ENCODE measurements at places on chromosomes 16 and 17.
A peak's percentile ranks its signal among the peaks of the same experiment; 100 is the strongest.

GRCh38 chr17:50541716-50542688 is 5.0 kb upstream of the SPATA20 start:
- DNase-seq = peak; percentile 21

GRCh38 chr17:31843070-31843745 is 15.8 kb downstream of the COPRS start:
- DNase-seq = no peak

DNA sequence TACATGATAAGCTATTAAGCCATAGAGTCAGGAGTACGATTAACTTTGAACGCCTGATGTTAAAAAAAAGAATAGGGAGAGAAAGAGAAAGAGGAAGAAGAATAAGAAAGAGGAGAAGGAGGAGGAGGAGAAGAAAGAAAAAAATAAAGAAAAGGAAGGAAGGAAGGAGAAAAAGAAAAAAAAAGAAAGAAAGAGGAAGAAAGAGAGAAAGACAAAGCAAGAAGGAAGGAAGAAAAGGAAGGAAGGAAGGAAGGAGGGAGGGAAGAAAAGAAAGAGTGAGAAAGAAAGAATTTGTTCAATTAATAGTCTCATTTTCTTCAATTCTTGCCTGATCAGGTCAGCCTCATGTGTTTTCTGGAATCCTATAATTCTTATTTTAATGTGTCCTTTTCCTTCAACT is 33.7 kb downstream of the HS3ST2 start:
- no peak for DNase-seq

DNA sequence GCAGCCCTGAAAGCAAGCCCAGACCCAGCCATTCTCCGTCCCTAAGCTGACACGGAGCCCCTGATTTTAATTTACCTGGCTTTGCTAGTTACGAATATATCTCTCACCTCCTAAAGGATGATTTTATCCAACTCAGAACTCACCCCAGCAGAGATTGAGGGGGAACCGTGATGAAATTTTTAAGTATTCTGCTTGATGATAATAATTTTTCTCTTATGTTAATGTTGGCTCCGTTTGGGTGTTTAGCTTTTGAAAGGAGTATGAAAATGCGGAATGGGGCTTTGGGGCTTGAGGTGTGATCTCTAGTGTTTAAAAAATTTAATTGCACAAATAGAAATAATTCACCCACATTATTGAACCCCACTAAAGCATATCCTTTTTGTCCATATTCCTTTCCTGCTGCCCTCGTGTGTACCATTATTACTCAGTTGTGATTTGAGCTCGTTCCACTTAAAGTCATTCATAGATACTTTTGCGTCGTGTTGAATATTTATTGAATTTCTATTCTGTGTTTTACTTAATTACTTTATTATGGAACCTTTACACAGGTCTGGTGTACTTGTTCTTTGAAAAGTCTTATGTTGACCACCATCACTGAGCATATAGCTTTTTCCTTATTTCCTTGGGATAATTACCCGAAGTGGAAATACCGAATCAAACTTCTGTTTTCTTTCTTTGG is 775 bp downstream of the PRPSAP2 start:
- no peak for DNase-seq

DNA sequence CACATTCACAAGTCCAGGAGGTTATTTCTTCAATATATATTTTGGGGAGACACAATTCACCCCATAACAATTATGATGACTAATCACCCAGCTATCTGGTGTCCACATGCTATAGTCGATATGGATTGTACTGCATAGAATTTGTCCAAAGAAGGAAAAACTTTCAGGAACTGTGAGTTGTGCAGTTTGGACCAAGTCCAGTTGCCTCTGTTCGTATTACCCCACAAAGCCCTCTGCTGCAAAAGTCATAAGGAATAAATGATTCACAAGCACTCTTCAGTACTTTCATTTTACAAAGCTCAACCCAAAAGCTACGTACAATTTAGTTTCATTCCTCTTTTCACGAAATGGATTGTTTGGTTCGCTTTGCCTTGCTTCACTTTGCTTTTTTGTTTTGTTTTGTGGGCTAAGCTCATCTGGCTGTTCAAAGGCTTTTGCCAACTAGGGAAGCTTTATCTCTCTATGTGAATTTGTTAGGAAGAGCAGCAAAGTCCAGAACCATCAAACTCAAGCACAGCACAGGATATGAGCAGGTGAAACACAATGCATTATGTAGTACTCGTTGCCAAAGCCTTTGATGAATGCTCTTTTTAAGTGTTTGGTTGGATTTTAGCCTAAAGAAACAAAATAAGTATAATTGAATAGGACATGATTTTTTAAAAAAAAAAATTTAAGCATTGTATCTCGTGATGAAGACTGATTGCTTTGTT is 98.6 kb downstream of the ZNF18 start:
- no peak for DNase-seq

GRCh38 chr17:17063546-17064122 is 21.4 kb downstream of the MPRIP start:
- DNase-seq = no peak

DNA sequence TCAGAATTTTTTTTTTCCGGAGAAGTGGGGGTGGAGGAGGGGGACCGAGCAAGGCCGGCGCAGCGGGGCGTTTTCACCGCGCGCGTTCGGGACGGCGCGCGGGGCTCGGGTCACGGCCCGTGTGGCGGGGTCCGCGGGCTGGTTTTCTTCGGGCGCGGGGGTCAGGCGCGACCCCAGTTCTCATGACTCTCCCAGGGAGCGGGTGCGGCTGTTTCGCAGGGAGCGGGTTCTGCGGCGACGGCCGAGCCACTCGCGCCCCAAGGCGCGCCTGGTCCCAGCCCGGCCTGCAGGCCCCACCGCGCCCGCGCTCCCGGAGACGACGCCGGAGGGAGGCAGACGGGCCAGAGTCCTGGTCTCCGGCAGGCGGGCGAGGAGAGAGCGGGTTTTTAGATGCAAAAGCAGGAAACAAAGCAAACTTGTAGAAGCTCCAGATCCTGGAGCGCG is 1.0 kb downstream of the BAHCC1 start:
- no peak for DNase-seq

DNA sequence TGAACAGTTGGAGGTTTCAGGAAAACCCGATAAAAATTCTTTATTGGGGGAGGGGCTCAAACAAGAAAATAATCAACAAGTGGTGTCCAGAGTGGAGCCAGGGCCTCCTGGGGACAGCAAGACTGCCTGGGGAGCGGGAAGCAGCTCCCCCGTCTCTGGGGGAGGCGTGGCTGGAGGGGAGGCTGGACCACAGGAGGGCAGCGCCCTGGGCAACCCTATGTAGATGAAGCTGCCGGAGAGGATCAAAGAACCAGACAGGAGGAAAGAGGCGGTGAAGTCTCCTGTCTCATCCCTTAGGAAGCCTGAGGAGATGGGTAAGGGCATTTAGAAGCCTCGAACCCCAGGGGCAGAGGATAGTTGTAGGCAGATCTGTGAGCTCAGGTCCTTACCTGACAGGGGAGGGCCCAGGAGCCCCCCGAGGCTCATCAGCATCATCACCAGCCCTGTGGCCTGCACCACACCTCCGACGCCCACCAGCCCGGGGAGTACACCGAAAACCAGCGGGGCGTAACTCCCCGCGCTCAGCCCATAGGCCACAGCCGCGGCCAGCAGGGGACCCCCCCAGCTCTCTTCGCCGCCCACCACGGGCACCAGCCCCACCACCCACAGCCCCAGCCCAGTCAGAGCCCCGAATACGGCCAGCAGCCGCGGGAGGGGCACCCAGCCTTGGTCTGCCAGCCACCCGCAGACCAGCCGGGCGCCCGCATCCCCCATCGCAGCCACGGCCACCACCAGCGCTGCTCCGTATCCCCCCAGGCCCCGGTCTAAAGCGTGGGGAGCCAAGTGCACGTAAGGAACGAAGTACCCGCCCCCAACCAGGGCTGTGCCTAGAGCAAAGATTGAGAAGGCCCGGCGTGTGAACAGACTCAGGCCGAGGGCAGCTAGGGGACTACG is 2.0 kb downstream of the SLC16A11 start:
- no peak for DNase-seq

DNA sequence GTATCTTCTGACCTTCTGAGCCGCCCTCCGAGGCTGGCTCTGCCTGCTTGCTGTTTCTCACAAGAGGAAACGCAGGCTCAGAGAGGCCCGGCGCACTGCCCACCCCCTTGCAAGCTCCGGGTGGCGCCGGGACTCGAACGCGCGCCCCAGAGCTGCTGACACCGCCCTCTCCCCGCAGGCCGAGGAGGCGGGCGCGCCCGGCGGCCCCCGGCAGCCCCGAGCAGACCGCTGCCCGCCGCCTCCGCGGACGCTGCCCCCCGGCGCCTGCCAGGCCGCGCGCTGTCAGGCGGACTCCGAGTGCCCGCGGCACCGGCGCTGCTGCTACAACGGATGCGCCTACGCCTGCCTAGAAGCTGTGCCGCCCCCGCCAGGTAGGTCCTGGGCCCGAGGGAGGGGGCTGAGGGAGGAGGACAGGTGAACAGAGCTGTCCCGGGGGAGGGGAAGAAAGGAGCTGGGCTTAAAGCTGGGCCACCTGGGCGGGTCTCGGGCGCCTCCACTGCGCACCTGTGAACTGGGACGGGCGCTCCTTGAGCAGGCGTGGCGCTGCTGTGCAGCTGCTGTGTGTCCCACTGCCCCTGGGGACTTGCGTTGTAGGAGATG is 18.2 kb downstream of the WFDC1 start:
- no peak for DNase-seq

GRCh38 chr16:69179328-69180010 is 7.5 kb upstream of the SNTB2 start:
- DNase-seq = no peak

DNA sequence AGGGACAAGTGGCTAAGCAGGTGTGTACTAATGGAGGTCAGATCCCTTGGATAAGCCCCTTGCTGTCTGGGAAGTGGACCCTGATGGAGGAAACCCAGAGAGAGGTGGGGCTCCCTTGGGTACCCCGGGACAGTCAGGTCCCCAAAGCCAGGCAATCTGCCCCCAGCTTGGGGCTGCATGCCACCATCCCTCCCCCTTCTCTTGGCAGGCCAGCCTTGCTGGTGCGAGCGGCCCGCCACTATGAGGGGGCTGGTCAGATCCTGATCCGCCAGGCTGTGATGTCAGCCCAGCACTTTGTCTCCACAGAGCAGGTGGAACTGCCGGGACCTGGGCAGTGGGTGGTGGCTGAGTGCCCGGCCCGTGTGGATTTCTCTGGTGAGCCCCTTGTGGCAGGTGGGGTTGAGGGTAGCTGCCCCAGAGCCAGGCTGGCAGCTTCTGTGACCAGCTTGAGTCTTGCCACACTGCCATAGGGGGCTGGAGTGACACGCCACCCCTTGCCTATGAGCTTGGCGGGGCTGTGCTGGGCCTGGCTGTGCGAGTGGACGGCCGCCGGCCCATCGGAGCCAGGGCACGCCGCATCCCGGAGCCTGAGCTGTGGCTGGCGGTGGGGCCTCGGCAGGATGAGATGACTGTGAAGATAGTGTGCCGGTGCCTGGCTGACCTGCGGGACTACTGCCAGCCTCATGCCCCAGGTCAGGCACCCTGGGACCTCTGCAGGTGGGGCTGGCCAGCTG is 20.1 kb downstream of the FCSK start:
- DNase-seq = no peak

- DNase-seq = no peak
Observed at GRCh38 chr16:14101415-14101814, 30.3 kb downstream of the MRTFB start.

DNA sequence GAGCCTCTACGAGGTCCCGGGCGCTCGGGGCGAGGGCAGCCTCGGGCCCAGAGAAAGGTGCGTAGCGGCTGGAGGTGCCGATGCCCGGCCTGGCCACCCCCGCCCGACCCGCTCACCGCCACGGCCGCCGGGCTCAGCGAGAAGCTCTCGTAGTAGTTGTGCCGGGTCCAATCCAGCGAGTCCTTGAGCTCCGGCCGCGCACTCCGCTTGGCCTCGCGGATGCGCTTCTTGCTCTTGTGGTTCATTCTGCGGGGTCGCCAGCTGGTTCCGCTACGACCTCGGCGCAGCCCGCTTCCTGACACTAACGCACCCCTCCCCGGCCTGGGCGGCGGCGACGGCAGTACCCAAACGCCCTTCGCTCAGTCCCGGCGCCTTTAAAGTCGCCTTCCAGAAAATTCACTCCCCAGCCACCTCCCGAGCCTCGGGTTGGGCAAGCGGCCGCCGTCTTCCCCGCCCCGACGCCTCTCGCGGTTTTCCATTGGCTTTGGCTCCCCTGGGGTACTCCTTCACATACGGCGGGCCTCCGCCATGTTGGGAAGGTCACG is at the start of gene JMJD6:
Gene JMJD6, minus strand, starts transcription at position 376 of the 545 bp plus-strand sequence. Its CDS starts 131 bp downstream, at position 245.
- DNase-seq = peak; percentile 92

- no peak for DNase-seq
Observed at GRCh38 chr16:54912720-54913119, 17.9 kb upstream of the IRX5 start.

- no peak for DNase-seq
Observed at GRCh38 chr17:10031127-10031526, 126.1 kb upstream of the RCVRN start.

DNA sequence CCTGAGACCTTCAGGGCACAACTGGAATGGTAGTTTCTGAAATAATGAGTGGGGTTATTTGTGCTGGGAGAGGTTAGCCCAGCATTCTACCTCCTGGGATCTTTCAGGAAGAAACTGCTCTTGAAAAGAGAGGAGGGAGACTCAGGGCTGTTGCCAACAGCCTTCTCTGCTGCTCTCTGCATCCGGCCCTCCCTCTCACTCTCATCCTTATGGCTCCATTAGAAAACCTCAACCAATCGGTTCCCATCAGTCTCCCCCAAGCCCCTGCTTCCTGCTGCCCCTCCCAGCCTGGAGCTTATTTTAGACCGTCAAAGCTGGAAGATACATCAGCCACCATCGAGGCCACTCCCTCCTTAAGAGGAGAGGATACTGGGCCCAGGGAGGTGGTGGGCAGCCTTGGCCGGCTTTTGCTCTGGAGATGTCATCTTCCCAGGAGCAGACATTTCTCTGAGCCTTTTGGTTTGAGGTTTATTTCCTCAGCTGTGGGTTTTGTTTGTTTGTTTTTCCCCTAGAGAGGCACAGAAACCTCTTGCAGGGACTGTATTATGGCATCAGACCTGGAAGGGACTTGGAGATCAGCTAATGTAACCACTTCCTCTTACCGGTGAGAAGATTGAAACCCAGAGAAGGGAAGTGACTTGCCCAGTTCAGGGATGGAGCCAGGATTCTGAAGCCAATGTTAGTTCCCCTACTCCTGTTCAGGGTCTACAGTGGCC is 2.7 kb downstream of the MPRIP start:
- DNase-seq = no peak

GRCh38 chr17:60989379-60989778 is 311.7 kb downstream of the BCAS3 start:
- DNase-seq = no peak

DNA sequence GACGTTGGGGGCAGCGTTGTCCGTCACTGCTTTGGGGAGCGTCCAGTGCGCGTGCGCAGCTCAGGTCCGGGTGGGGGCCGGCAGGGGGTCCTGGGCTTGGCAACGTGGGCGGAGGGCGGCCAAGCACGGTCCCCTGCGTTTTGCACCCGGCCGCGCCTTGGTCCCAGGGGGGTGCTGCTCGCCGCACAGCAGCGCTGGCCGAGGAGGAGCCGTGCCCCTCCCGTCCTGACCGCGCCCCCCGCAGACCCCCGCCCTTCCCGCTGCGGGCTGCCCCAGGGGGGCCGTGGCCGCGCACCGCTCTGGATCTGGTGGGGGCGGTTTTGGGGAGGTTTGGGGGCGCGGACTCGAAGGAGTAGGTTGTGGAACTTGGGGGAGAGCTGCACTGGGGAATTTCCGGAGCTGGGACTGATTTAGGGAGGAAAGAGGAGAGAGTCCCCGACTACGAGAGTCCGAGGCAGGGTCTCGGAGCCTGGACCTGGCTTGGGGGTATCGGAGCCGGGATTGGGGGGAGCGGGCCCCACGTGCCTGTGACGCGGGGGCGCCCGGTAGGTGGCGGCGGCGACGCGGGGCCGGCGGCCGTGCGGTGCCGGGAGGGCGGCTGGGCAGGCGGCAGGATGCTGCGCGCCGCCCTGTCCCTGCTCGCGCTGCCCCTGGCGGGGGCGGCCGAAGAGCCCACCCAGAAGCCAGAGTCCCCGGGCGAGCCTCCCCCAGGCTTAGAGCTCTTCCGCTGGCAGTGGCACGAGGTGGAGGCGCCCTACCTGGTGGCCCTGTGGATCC is at the start of gene SLC9A5:
Gene SLC9A5, plus strand, starts transcription at position 579 of the 777 bp plus-strand sequence. Its CDS starts 36 bp downstream, at position 615.
- DNase-seq = no peak

Data from cerebellar nuclear complex (tissue), 1 donor.